ENCODE measurements at places on chromosomes 12 and 14.

DNA sequence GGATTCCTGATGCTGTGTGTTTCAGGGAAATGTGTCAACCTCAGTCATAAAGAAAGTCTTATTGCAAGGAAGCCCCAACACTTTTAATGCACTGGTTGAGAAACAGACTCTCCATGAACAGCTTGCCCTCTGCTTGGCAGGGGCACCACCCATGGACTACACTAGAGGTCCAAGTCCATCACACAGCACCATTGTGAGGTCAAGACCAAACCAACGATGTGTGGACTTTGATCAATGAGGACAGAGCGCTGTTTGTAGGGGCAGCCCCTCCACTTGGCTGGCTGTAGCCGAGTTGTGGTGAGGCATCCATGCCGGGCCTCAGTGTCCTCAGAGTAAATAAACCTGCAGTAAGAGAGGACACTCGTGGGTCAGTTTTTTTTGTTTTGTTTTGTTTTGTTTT, 29.8 kb downstream of the ZFYVE21 start:
- DNase-seq, result no peak

GRCh38 chr12:43158126-43158525, 393.9 kb downstream of the ADAMTS20 start:
- DNase-seq, result no peak

GRCh38 chr12:71399197-71399596, 40.4 kb upstream of the LGR5 start:
- DNase-seq, result no peak

DNA sequence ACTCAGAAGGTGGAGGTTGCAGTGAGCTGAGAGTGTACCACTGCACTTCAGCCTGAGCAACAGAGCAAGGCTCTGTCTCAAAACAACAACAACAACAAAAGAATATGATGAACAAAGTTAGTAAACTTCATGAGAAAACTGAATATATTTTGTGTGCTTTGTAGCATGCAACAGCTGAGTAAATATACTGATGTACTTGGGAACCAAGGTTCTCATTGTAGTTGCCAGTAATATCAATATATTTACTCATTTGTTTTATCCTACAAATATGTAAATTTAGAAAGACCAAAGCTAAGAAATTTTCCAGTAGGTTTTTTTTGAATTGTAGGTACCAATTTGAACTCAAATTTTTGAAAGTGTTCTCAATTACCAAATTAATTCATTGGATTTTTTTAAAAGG, 127.2 kb downstream of the IPO8 start:
- no peak for DNase-seq

- no peak for DNase-seq
Observed at GRCh38 chr12:2857576-2857975, 737 bp upstream of the TEX52 start.

GRCh38 chr12:101694986-101695385, 2.5 kb upstream of the CHPT1 start:
- DNase-seq, result no peak

- DNase-seq, result no peak
Observed at GRCh38 chr14:54232735-54233134, 164.1 kb upstream of the CDKN3 start.

DNA sequence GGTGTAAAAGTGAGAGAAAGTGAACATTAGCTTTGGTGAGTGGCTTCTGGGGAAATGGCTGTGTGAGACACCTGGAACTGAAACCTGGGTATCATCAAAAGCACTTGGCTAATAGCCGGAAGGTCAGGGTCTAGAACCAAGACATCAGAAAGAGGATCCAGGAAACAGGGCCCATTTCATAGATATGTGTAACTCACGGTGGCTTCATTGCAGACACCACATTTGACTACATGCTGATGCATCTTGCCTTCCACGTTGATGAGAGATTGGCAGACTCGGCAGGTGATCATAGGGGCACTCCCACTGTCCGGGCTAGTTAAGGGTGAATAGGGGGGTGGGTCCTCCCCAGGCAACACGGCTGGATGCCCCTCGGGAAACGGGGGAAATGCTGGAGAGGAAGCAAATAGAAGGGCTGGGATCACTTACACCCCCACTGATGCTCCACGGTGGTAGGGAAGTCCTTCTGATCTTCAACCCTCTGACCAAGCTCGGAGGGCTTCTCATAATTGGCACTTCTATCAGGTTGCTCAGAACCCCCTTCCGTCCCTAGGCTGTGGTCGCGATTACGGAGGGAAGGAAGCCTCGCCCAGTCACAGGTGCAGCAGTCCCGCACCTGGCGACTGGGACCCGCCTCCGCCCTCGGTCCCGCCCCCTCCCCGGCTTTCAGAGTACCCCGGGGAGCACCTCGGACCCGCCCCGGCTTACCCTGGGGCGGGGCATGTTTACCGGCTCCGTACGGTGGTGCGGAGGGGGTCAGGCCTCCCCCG, 593 bp downstream of the PIP4P1 start:
- DNase-seq, result peak; percentile 11

DNA sequence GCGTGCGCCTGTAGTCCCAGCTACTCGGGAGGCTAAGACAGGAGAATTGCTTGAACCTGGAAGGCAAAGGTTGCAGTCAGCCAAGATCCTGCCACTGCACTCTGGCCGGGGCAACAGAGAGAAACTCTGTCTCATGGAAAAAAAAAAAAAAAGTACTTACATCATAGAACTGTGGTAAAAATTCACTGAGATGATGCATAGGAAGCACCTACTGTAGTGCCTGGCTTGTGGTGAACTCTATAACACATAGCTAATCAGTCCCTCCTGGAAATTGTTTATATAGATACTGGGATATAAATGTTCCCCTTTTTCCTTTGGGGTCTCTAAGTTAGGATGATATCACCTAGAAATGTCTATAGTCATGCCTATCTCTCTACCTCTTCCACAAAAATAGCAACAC, 89.7 kb upstream of the CPM start:
- DNase-seq, result no peak

GRCh38 chr12:109637348-109637747, 63.8 kb downstream of the MVK start:
- DNase-seq, result no peak

GRCh38 chr12:53764615-53765014, 12.8 kb upstream of the CISTR start:
- no peak for DNase-seq

- no peak for DNase-seq
Observed at GRCh38 chr12:1566449-1567135, 27.8 kb downstream of the FBXL14 start.

DNA sequence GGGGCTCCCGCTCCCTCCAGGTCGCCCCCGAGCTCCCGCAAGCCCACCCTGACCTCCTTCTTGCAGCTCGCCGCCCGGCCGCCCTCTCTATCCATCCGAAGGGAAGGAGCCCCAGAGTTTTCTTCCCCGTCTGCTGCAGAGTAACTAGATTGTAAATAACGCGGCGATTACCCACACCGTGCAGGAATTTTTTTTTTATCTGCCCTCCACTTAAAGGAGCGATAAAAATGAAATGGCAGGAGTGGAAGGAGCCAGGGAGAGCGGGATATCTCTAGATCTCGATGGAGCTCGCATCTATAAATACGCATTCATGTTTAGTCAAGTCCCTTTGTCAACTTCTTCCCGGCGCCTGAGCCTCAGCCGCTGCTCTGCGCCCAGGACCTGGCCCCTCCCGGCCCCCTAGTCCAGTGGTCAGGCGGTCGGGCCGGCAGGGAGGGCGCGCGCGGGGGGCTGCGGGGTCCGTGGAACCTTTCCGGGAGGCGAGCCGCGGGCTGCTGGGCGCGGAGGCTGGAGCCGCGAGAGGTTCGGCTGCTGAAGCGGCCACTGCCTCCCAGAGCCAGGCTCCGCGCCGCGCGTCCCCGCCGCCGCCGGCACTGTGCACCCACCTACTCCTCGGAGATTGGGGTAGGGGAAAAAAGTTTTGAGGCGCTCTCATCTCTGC, 386.0 kb downstream of the BCAT1 start:
- DNase-seq, result peak; percentile 64

- DNase-seq, result peak; percentile 23
Observed at GRCh38 chr14:31543969-31544799, 17.0 kb upstream of the NUBPL start.

DNA sequence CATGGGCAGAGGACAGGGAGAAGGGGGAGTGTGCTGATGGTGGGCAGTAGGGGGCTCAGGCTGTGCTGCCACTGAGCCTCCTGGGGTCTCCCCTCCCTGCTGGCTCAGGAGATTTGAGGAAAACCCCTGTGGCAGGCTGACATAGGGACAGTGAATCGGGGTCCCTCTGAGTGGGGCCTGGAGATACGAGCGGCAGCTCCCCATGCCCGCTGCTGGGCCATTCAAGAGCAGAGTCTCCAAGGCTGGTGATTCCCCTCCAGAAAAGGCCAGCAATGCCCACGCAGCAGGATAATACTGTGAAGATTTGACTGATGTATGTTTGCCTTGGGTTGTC, 288.7 kb upstream of the SFSWAP start:
- DNase-seq, result no peak

DNA sequence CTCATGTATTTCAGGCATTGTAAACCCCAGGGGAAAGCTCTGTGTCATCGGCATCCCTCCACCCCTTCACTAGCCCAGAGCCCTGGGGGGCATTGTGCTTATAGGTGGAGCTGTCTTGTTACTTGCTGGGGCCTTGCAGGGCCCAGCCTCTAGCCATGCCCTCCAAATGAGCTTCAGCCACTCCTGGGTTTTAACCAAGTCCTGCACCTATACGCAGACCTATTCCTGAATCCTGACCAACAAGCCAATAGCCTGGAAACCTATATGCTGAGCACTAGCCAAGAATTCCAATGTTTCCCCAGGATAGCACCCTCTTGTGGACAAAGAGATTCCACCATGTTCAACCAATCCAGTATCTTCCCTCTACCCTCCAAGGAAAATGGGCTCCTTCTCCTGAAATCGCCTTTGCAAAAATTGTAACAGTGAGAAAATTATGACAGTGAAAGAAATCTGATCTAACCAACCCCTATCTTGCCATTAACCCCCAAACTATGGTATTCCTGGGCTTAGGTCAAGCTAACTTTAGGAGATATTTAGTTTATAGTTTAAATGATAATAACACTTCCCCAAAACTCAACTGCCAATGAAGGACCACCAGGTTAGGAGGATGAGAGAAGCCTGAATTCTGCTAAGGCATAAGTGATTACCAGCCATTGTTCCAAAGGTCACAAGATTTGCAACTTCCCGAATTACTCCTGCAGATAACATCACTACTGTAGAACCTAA, 55.5 kb downstream of the TTC7B start:
- DNase-seq, result peak; percentile 59

DNA sequence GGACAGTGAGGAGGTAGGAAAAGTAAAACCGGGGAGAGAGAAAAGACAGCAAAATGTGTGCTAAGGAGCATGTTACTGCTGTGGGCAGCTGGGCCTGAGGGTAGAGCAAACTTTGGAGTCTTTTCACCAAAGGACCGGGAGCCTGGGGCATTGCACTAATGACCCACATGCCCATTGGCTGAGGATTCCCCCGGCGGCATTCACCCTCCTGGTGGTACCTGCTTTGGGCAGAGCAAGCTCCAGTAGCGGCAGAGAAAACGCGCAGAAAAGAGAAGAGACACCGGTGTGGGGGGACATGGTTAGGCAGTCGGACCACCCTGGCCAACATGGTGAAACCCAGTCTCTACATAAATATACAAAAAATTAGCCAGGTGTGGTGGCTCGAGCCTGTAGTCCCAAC, 83.4 kb upstream of the ESRRB start:
- DNase-seq, result no peak

DNA sequence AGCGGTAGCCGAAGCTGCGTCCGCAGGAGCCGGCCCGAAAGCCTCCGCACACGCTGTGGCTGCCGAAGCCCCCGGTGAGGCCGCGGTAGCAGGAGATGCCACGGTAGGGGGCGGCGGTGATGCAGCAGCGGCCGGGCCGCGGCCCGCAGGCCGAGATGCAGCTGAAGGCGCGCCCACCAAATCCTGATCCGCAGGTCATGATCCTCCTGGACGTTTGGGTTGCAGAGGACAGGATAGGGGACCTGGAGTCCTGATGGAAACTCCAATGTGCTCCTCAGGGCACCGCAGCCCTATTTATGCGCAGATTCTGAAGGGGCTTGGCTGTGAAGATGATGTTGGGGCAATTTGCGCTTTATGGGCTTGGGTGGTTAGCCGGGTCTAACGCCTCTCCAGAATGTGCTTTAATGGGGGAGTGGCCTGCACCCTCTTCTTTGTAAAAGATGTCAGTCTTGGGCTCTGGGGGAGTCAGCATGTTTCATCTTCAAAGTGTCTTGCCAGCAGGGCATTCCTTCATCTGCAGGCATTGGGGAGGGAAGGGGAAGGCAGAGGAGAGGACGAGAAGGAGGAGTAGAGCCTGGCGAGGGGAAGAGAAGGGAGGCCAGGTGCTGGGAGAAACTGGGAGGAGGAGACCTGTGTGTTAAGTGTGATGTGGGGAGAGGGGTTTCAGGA, at the start of gene KRT81:
Gene KRT81, minus strand, starts transcription at position 268 of the 669 bp plus-strand sequence. Its CDS starts 69 bp downstream, at position 199.
- no peak for DNase-seq

DNA sequence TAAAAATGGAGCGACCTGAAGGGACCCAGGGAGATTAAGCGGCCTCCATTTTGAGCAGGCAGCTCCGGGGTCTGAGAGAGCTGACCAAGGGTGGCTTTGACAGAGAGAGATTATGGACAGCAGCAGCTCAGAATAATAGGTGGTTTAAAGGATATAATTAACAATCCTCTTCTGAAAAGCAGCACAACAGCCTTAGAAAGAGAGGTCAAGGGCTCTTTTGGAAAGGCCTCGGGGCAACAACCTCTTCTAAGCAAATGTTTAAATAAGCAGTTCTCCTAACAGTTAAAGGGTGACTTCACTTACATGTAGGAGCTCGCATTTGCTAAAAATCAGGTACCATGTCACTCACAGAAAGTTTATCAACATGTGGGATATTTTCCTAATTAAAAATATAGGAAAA, 87.2 kb upstream of the FRMD6 start:
- no peak for DNase-seq
